ENCODE measurements at places on chromosomes 1 and 21.

GRCh38 chr1:239458144-239458500 lies 71.8 kb downstream of the CHRM3 start:
- DNase-seq: no peak

GRCh38 chr1:106956721-106957120 lies 99.8 kb upstream of the PRMT6 start:
- DNase-seq: no peak

DNA sequence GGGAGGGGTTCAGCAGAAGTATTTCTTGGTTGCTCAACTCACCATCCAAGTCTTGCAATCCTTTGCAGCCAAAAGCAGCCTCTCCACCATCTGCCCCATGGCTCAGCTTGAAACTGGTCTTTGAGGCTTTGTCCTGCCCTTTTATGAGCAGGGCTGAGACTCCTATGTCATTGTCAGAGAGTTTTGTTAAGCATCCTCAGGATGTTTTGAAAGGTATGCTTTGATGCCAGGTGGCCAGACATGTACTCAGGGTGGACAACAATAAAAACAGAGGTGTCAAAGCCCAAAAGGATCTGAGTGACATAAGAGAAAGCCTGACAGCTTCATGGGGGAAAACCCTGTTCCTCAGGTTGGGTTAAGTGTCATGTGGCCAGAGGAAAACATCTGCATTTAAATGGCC lies 310.5 kb downstream of the PRDM2 start:
- DNase-seq: no peak

DNA sequence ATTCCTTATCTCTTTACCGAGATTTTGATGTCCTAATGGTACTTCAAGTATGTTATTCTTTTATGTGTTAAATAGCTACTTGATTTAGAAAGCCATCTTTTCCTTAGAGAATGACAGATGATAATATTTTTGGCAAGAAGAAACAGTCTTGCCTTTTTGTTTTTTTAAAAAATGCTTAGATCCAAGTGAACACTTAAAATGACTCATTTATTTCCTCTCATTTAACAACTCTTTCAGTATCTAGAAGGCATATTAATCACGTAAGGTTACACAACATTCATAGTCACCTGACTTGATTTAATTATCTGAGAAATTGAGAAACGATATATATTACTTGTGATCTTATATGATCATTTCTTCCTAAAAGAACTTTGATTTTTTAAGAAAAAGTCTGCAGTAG lies 52.4 kb downstream of the SUCO start:
- no peak for DNase-seq

DNA sequence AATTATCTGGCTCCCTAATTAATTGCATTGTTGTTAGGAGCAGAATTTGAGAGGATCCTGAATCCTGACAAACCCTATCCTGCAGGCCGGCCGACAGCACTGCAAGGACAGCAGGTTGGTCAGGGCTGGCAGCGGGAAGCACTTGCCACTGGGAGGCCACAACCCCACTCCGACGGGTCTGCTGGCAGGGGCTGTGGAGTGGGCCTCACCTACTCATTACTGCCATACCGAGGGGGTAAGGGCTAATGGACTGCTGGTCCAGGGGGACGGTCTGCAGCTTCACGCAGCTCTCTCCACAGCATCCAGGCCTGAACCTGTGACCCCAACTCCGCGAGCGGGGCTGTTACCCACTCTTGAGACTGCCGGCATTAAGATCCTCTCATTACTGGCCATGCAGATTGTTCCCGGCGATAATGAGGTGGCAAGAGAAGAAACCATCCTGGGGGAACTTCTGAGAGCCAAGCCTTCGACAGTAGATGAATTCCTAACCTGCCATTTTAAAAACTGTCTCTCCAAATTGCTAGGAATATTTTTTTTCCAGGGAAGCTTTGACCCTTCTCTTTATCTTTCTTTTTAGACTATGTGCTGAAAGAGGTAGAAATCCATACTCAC lies 501.3 kb downstream of the OMA1 start:
- no peak for DNase-seq

DNA sequence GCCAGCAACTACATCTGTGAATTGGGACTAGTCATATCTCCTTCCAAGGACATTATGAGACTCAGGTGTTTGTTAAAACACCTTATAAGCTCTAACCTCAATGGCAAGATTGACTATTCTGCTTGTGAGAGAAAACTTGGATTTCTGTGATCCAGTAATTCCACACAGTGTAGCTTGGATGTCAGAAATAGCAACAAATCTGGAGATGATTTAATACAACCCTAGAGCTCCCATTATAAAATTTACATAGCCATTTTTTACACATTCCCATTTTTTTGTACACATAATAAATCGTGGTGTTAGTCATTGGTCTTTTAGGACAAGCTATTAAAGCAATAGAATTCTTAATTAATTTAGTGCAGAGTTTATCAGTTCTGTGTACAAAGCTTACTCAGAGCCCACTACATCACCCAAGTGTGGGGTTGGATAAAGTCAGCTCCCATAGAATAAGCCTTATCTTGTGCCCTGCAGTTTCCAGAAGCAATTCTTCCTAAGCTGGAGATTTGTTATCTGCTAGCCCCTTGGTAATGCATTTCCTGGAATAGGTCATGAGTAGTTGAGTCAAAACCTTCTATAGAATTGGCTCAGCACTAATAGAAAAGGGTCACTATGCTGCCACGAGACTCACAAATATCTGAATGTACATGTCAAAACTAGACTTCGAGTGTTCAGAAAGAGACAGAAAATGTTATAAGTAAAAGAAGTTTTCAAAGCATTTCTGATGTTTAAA lies 434.0 kb upstream of the RUNX1 start:
- DNase-seq: no peak

GRCh38 chr1:79785561-79785960 lies 779.0 kb upstream of the ADGRL4 start:
- DNase-seq: no peak

DNA sequence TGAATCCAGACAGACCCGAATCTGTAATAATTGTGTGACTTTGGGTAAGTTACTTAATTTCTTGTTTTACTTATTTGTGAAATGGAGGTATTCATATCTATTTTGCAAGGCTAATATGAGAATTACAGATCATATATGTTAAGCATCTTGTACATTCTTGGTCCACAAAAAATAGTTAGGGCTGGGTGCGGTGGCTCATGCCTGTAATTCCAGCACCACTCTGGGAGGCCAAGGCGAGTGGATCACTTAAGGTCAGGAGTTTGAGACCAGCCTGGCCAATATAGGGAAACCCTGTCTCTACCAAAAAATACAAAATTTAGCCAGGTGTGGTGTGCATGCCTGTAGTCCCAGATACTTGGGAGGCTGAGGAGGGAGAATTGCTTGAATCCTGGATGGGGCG lies 22.9 kb upstream of the KCNA3 start:
- DNase-seq: no peak

DNA sequence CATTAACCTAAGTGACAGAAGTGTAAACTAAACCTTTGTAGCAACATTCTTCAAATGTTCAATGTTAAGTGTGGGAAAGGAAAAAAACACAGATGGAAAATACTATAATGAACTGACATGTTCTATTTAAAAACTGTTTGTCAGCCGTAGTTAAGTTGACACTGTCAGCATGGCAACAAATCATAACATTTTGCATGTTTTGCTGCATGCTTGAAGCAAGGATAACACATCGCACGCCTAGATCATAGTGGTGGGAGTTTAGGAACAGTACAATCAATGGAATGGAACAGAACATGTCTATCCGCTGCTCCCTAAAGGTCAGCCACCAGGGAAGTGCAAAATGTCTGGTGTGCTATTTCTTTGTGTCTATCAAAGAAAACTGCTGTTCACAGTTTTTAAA lies 62.5 kb upstream of the ESRRG start:
- DNase-seq: no peak

DNA sequence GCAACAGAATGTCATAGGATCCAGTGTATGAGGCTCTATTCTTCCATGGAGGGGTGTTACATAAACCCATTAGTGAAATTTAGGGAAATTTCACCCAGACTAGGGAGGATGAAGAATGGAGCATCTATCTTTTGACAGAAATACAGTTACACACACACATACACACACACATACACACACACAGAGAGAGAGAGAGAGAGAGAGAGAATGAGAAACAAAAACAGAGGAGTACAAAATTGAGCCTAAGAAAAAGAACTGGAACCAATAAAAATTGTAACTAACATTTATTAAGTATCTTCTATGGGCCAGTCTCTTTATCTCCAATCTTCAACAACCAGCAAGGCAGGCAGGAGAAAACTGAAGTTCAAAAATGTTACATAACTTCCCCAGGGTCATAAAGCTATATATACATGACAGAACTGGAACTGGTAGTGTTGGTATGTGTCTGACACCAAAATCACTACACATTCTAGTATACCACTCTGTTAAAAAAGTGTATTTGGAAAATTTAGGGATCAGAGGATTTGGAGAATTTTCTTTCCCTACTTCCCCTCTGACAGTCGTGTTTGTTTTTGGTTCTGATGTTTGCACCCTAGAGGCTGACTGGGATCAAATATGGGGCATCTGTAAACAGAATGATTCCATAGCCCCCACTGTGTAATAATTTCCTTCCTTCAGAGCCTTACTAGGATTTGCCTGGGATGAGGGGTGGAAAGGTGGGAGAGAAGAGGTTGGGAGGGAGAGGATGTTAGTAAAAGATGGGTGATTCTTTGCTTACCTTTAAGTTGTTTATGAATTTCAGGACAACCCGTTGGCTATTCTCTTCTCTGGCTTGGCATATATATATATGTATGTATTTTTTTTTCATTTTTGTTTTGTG lies 1.0 kb upstream of the ZFYVE9 start:
- peak; percentile 50 for DNase-seq

DNA sequence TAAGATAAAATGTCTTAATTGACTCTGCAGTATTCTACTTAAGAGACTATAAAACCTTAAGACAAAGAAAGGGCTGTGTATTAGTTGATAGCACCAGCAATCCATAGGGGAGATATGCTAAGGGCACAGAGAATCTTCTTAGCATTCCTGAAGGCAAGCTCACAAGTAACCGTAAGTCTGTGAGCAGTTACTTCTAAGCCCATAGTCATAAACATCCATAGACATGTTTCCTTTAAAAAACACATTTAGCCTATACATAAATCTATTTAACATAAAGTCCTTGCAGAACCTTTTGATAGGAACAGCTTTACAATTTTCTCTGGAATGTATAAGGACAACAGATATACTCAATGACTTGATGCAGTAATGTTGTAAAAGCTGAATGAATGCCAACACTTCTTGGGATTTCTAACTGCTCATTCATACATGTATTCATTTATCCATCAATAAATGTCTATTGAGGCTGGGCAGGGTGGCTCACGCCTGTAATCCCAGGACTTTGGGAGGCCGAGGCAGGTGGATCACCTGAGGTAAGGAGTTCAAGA lies 6.3 kb upstream of the ERRFI1 start:
- no peak for DNase-seq

DNA sequence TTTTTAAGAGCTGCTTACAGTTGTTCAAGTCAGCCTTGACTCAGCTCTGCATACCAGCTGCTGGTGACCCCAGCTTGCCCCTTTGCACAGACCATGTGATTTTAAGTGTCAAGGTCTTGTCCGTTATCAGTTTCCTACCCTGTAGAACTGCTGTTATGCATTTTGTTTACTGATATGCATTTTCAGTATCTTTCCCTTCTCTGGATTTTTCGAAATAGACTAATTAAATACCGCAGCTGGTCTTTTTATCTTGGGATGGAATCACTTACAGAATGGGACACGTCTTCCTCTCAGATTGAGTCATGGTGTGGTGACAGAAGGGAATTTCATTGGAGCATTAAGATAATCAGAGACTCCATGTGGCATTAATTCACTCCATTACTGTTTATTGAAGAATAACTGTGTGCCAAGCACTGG lies 145.6 kb downstream of the FMN2 start:
- DNase-seq: no peak

DNA sequence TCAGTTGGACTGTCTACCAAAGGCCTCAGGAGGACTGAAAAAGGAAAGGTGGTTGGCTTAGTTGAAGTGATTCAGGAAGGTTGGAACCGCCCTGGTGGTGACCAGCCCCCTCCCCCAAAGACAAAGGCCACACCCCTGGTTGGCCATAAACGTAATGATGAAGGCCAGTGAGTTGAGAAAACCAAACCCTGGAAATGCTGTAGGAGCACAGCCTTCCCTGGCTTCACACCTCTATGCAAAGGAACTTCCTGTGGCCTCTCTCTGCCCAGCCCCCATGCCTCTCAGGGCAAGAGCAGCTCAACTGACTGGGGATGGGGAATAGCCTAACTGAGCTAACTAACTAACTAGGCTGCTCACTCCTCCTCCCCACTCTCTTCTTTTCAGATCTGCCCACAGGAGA lies 90.4 kb downstream of the NPHP4 start:
- DNase-seq: no peak

DNA sequence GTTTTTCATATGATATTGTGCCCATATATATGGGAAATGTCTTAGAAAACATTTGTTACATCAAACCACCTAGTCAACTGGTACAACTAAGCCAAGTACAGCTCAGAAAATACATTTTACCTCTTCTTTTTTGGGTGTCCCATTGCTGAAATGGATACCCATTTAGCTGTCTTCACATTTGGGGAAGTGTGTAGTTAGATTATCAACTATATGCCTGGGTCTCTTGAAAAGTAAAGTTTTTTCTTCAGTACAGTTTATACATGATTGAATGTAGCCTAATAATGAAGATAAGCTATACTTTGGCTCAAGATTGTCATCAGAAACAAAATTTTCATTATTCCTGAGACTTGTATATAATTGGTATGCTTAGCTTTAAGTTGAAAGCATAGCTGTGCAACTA lies 2.0 kb downstream of the AGO3 start:
- DNase-seq: no peak

- no peak for DNase-seq
These were observed at the start of gene TTLL7 for GRCh38 chr1:83998498-83999315. Gene TTLL7 (minus strand): TSS chr1:83999132. CDS start chr1:83952211, 46,921 bp downstream.

GRCh38 chr1:43864111-43865045 lies 69.2 kb upstream of the ARTN start:
- no peak for DNase-seq

GRCh38 chr21:37008724-37009123 lies 2.2 kb downstream of the RIPPLY3 start:
- DNase-seq: no peak

- DNase-seq: no peak
These were observed 130.9 kb downstream of the GALNT2 start for GRCh38 chr1:230197644-230198567.

DNA sequence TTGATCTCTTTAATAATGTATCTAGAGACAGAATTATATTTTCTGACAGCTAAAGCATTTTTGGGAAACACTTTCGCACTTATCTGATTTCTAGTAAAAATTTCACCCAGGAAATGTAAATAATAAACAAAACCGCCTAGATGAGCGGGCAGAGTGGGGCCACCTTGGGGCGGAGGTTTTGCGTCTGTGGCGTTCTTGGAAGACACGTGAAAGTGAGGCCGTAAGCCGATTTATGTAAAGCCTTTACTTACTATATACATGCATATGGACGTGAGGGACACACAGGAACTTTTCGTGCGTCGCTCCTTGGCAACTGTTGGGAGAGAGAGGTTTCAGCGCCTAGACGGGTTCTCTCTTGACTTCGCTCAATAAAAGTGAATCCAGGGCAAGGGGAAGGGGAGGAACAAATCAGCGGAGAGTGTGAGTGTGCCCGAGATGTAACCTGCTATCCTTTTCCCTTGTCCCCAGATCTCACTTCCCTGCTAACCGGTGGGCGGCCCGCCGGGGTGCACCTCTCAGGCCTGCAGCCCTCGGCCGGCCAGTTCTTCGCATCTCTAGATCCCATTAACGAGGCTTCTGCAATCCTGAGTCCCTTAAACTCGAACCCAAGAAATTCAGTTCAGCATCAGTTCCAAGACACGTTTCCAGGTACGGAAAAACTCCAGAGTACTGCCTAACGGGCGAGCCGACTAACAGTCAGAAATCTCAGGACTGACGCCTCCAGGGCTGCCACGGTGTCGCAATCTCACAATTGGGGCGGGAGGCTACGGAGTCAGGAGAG lies 1.7 kb downstream of the HLX start:
- DNase-seq: no peak

Data from cerebellar cortex (tissue), 1 donor.